ENCODE measurements at places on chromosomes 3 and 15. TPM values are rescaled to one million over a fixed set of nuclear protein-coding genes. Genes with fewer than 3 reads are reported as not detected.

Gene FILIP1L
- 35.6 TPM for total RNA-seq

Gene FYTTD1
- total RNA-seq = 45.3 TPM

Gene CHRFAM7A
- total RNA-seq = not detected

Gene PLCL2
- 9.0 TPM for total RNA-seq

Gene SI
- total RNA-seq = not detected

Gene GOLGA8G
- not detected for total RNA-seq

Gene SERINC4
- not detected for total RNA-seq

Gene LRRC3B
- not detected for total RNA-seq

Gene MNS1
- 1.1 TPM for total RNA-seq

Gene UBXN7
- total RNA-seq = 14.9 TPM

Gene PHC3
- total RNA-seq = 32.6 TPM

Gene SPINT1
- total RNA-seq = 1.3 TPM

Gene STX19
- total RNA-seq = not detected

Gene CD80
- total RNA-seq = not detected

Gene CLDN18
- not detected for total RNA-seq

Gene ZMYND10
- 0.22 TPM for total RNA-seq

Gene TGM4
- total RNA-seq = not detected

Gene BNC1
- 26.5 TPM for total RNA-seq

Gene CELSR3
- total RNA-seq = 2.4 TPM

Gene EDEM1
- 135 TPM for total RNA-seq
